ENCODE measurements at places on chromosomes 13 and 19. TPM values are rescaled to one million over a fixed set of nuclear protein-coding genes. Genes with fewer than 3 reads are reported as not detected.

DNA sequence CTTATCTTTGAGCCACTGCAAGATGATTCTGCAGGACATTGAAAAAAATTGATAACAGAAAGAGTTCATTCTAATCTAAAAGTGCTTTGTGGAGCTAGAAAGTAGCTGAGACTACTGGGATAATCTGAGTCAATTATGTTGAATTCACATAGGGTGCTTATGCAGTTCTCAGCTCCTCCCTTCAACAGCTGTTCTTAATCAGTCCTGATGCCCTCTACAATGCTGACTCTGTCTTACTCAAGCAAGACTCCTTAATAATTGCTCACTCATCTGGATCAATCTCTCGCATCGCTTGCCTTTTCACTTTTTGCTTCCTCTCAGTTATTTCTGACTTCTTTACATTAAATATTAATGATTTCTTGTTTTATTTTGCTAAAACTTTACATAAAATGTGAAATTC lies 182.1 kb downstream of the PCDH17 start:
- no peaks in the 10 kb centered on the region for H3K4me1 ChIP-seq
- H3K4me3 ChIP-seq, result no peak overlapping the region
- H3K36me3 ChIP-seq, result no peaks in the 10 kb centered on the region
- H3K27ac ChIP-seq, result no peak overlapping the region

The IZUMO4 gene
- total RNA-seq, result 276 TPM

GRCh38 chr13:33381906-33382305 lies 96.4 kb upstream of the STARD13 start:
- no peaks in the 10 kb centered on the region for H3K27me3 ChIP-seq
- DNase-seq, result no peak
- no peak overlapping the region for H3K27ac ChIP-seq
- no peak overlapping the region for H3K4me3 ChIP-seq
- H3K4me1 ChIP-seq, result peaks cover 6% of the 10 kb centered on the region

DNA sequence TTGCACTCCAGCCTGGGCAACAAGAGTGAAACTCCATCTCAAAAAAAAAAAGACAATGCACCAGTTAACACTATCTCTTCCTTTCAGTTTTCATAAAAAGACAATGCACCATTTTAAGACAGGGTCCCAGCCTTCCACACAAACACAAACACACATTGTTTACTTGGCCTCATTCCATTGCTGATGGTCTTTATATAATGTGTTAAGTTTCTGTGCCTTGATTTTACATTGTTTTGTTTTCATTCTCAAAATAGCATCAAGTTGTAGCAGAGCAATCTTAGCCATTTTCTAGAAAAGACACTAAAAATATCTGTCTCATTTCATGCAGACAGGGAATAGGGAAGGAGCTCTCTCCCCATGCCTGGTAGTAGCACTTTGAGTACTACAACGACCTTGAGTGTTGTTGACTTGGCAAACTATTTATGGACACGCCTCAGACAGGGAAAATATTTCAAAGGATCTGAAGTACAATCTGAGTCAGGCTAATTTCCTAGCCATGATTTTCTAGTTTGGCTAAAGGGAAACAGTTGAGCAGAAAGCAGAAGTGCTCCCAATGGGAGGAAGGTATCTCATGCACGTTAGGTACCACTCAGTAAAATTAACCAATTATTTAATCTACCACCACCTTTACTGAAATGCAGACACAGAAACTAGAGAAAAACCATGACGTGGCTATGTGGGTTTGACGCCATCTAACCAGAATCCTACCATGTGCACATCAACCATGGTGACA lies 120.6 kb downstream of the ABCC4 start:
- no peak overlapping the region for H3K4me3 ChIP-seq
- H3K36me3 ChIP-seq, result no peaks in the 10 kb centered on the region
- H3K27me3 ChIP-seq, result no peaks in the 10 kb centered on the region
